Forelimb muscle (tissue), 1 donor: ENCODE measurements at places on chromosomes 16 and 17. TPM values are rescaled to one million over a fixed set of nuclear protein-coding genes. Genes with fewer than 3 reads are reported as not detected.

FBXW10B gene
- polyA plus RNA-seq = 1.7 TPM

NRN1L gene
- polyA plus RNA-seq = 1.1 TPM

PRSS21 gene
- polyA plus RNA-seq = 0.28 TPM

CTRB2 gene
- not detected for polyA plus RNA-seq

IRX5 gene
- polyA plus RNA-seq = 1.6 TPM

CDH8 gene
- 1.4 TPM for polyA plus RNA-seq

TMC8 gene
- 3.3 TPM for polyA plus RNA-seq

FBXO39 gene
- polyA plus RNA-seq = 0.20 TPM

ABCA10 gene
- polyA plus RNA-seq = 9.5 TPM

PLCG2 gene
- polyA plus RNA-seq = 6.7 TPM

QPRT gene
- 79.2 TPM for polyA plus RNA-seq

CHMP1A gene
- polyA plus RNA-seq = 56.7 TPM

PRAC1 gene
- not detected for polyA plus RNA-seq

NGFR gene
- 39.8 TPM for polyA plus RNA-seq

TMEM235 gene
- not detected for polyA plus RNA-seq

GPR179 gene
- 0.38 TPM for polyA plus RNA-seq

ZG16B gene
- polyA plus RNA-seq = 0.39 TPM

SPATA32 gene
- polyA plus RNA-seq = 0.11 TPM

KRT15 gene
- 0.11 TPM for polyA plus RNA-seq

WNT9B gene
- 0.06 TPM for polyA plus RNA-seq

KCNH4 gene
- not detected for polyA plus RNA-seq

ZNF205 gene
- 13.0 TPM for polyA plus RNA-seq

ELMO3 gene
- 1.1 TPM for polyA plus RNA-seq

MYH2 gene
- polyA plus RNA-seq = 74.3 TPM

C16orf89 gene
- 0.39 TPM for polyA plus RNA-seq

GRIN2C gene
- polyA plus RNA-seq = 0.71 TPM

EDC4 gene
- polyA plus RNA-seq = 107 TPM

C16orf87 gene
- polyA plus RNA-seq = 26.0 TPM

CMTM1 gene
- 7.3 TPM for polyA plus RNA-seq

CCL16 gene
- polyA plus RNA-seq = 0.39 TPM

NHLRC4 gene
- 0.99 TPM for polyA plus RNA-seq

ZNF423 gene
- 26.2 TPM for polyA plus RNA-seq

SPAG9 gene
- 71.8 TPM for polyA plus RNA-seq

GAS2L2 gene
- not detected for polyA plus RNA-seq

TBC1D3 gene
- not detected for polyA plus RNA-seq

GAST gene
- not detected for polyA plus RNA-seq

CYB561 gene
- 5.9 TPM for polyA plus RNA-seq

RFWD3 gene
- 9.1 TPM for polyA plus RNA-seq

MRPL45 gene
- 63.8 TPM for polyA plus RNA-seq

SLC6A4 gene
- polyA plus RNA-seq = 0.11 TPM

DYNLRB2 gene
- 0.89 TPM for polyA plus RNA-seq

EFCAB5 gene
- 0.85 TPM for polyA plus RNA-seq

EPN3 gene
- polyA plus RNA-seq = 0.97 TPM

HSD11B2 gene
- 11.1 TPM for polyA plus RNA-seq

HAP1 gene
- 0.04 TPM for polyA plus RNA-seq

HASPIN gene
- polyA plus RNA-seq = 9.4 TPM

SOST gene
- not detected for polyA plus RNA-seq

UNC13D gene
- 3.7 TPM for polyA plus RNA-seq

PPY gene
- not detected for polyA plus RNA-seq

ATP2A3 gene
- 5.3 TPM for polyA plus RNA-seq

SKAP1 gene
- polyA plus RNA-seq = 0.30 TPM

GPR139 gene
- not detected for polyA plus RNA-seq

ATMIN gene
- 28.2 TPM for polyA plus RNA-seq
